ENCODE measurements at places on chromosomes 13 and 19.
A peak's percentile ranks its signal among the peaks of the same experiment; 100 is the strongest.

GRCh38 chr19:11137542-11138384 lies 17.8 kb downstream of the SPC24 start:
- DNase-seq, result peak; percentile 67

DNA sequence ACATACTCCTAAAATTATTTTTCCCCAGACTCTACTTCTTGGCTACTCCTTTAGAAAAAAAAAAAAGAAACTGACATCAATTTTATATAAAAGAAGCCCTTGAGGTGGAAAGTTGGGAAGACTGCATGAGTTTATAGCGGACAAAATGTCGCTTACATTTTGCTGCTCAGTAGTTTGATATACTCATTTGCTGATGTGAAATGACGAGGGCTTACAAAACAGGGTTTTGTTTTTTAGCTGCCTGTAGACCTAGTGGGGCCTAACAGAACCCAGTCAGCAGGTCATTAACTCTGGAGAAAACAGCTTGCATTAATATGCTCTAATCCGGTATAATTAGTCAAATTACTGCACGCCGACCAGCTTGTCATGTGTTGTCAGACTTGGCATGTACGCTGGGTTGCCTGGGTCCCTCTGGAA lies 37.6 kb upstream of the MAB21L1 start:
- no peak for DNase-seq

DNA sequence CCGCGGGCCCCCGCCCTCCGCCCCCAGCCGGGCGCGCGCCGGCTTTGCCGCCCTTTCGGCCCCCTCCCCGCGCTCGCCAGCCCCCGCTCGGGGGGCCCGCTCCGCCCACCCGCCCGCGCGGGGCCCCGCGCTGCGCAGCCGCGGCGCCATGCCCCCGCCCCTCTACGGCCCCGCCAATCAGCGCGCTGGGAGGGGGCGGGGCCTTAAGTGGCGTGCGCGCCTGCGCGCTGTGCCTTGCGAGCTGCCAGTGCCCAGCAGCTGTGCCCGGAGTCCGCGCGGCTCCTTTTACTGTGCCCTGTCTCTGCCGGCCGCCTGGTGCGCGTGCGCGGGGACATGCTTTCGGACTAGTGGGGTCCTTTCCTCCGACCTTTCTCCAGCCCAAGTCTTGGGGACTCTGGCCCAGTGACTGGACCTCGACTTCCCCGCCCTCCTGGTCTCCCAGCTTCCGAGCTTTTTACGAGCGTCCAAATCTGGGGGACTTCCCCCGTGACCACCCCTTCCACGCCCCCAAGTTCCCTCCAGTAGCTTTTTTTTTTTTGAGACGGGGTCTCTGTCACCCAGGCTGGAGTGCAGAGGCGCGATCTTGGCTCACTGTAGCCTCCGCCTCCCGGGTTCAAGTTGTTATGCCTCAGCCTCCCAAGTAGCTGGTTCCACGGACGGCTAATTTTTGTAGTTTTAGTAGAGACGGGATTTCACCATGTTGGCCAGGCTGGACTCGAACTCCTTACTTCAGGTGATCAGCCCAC lies at the start of gene MBD3:
Gene MBD3 (minus strand): TSS at position 111 of the 746 bp plus-strand sequence. CDS start 234 bp downstream, outside the sequence.
- DNase-seq, result peak; percentile 91

- DNase-seq, result no peak
Observed at GRCh38 chr19:30222992-30223865, 149.0 kb upstream of the ZNF536 start.

DNA sequence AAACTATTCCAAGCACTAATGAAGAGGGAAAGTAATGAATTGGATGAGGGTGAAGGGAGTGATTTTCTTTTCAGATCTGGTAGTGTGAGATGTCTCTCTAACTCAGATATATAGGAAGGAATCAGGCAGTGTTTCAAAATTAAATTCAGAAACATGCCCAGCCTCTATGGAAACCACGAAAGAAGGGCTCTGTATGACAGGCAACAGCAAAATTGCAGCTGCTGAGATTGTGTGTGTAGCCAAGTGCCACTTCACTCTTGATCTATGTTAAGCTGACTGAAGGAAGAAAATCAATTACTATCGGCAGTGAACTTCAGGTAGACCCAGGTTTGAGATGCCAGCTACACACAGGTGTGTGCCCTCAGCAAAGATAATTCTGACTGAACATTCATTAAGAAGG lies 387.4 kb downstream of the PCDH9 start:
- DNase-seq, result no peak

GRCh38 chr19:6150289-6150688 lies 14.8 kb downstream of the ACSBG2 start:
- no peak for DNase-seq
